ENCODE measurements at places on chromosomes 1 and 21.

DNA sequence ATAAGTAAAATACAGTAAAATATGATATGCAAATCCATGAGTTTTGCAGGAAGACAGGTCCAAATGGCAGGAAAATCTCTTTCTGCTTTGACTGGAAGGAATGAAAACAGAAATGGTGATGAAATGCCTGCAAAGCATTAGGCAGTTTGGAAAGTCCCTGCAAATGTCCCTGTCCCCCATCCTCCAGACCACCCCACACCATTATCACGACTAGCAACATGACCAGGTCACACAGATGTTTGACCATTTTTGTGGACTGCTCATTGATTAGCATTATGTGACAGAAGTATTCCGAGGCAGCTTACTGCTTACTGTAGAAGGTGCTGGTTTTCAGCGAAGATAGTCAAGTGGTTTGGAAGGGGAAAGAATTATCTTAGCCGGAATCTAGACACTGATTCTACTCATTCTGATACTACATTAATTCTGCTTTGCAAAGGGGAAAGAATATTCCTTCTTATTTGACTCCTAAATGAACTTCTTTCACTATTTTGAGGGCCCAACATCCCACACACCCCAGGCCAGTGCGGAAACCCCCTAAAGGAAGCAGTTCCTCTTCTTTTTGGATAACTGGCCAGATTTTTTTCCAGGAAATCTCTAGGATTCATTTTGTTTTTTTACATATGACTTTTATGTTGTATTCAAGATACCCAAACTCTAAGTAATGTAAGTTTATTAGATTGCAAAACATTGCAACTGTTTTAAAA lies 9.5 kb upstream of the CR2 start:
- DNase-seq = no peak

- DNase-seq = no peak
Measured at GRCh38 chr1:99004254-99004860, 304 bp downstream of the PLPPR5 start.

GRCh38 chr1:218166268-218166945 lies 118.7 kb upstream of the RRP15 start:
- DNase-seq = no peak

DNA sequence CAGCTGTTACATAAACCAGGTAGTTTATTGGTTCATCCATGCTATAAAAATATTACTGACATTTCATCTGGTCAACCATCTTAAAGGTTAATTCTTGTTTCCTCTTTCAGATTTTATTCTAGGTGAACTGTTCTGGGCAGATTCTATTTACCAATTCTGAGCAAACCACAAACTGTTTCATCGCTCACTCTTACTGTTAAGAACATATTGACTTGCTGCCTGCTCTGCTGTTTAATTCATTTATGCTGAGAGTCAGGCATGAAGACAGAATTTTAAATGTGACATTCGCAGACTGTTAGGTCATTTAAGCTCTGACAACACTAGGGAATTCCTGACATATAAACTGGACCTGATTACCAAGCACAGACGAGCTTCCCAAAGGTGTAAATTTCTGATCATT lies 98.3 kb downstream of the PIGK start:
- no peak for DNase-seq

DNA sequence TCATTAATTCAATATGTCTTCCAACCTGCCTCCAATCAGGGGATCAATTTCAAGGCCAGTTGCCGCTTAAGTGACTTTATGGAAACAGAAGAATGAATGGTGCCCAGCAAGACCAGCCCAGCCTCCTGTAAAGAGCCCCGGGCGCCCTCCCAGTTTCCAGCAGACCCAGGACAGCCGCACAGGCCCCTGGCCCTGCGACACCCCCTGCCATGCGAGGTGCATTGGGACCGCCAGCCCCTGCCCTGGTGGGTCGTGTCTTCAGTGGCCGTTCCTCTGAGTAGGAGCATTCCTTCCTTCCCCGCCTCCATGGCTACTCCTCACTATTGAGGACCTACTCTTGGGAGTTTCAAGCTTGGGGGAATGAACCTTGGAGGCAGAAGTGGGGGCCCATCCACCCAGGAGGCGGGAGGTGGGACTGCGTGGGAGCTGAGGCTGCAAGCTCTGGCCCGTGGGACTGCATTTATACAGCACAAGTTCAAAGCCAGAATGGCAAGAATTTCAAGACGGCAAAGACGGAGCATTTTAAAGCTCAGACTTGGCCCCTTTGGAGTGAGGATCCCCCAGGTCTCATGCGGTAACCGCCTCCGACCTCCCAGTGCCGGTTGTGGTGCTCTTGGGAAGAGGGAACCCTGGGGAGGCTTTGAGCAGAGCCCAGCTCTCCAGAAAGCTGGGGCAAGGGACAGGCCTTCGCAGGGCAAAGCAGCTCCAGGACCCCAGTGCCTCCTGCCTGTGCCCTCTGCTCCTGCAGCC lies 73.1 kb upstream of the ACTRT2 start:
- no peak for DNase-seq

GRCh38 chr1:51583532-51583931 lies 33.4 kb upstream of the OSBPL9 start:
- DNase-seq = no peak

Data from NB4 (cell line).